Karpas-422 (cell line): ENCODE measurements at places on chromosomes 6 and 20.

GRCh38 chr6:68069921-68070710, 565.0 kb upstream of the ADGRB3 start:
- no peak for DNase-seq

GRCh38 chr20:24990810-24991252, 1.7 kb downstream of the APMAP start:
- DNase-seq: no peak

DNA sequence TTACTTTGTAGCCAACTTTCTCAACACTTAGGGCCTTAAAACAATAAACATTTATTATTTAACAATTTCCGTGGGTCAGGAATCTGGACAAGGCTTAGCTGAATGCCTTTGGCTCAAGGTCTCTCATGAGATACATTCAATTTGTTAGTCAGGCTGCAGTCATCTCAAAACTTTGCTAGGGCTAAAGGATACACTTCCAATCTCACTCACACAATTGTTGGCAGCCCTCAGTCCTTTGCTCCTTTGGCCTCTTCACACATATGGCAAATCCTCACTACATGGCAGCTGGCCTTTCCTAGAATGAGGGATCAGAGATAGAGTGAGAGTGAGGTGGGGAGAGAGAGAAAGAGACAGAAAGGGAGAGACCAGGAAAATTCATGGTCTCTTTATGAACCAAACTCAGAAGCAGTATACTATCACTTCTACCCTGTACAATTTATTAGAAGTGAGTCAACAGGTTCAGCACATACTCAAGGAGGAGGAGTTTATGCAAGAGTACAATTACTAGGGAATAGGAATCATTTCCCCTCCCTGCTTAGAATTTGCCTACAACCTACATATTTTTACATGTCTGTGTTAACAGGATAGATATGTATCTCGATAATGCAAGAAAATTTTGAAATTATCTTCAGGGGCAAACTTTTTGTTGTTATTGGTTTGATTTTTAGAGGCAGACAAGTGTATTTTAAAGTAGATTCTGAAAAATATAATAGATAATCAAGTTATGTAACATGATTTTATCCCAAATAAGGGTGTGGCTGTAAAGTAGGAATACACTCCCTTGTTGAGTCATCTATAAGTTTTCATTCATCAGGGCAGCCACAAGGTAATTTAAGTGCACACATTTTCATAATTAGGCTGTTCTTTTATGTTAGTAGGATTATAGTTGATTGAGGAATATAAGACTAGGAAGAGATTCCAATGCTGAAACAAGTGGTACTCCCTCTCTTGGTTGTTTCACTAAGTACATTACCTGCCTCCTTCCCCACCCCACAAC, 85.9 kb upstream of the HMGCLL1 start:
- DNase-seq: no peak

GRCh38 chr6:156391061-156391672, 386.0 kb upstream of the ARID1B start:
- no peak for DNase-seq

- DNase-seq: peak; percentile 52
These were observed 21.9 kb downstream of the SIRPD start for GRCh38 chr20:1535420-1536175.

- DNase-seq: peak; percentile 74
These were observed 644.2 kb upstream of the GJE1 start for GRCh38 chr6:141488488-141488887.

DNA sequence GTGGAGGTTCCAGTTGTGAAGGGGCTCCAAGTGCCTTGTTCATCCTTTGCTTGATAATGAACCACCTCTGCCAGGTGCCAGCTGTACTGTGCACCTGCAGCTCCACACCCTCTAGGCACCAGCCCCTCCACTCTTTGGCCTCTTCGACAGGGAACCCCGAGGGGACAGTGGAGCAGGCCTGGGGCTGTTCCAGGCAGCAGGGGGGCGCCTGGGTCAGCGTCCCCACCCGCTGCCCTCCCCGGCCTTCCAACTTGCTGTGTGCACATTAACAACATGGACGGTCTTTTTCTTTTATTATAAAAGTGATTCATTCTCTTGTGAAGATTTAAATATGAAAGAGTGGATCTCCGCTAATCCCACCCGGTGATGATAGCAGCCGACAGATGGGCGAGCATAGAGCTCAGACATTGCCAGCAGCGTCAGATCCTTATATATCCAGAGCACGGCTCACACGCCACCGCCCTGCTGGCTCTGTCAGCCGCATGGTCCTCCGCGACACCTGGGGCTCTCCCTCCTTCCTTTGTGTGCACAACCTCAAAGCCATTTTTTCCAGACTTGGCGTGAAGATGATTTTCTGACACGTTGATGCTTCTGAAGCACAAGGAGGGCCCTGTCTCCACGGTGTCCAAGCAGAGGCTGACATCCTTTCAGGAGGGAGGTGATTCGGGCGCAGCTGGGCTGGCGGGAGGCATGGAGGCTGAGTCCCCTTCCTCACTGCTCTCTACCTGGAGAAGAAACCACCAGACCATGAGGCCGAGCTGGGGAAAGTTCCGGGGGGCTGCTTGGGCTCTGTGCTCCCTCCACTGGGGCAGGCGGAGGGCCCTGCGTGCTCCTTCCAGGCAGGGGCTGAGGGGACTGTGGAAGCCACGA, 22.2 kb upstream of the MRGBP start:
- no peak for DNase-seq

DNA sequence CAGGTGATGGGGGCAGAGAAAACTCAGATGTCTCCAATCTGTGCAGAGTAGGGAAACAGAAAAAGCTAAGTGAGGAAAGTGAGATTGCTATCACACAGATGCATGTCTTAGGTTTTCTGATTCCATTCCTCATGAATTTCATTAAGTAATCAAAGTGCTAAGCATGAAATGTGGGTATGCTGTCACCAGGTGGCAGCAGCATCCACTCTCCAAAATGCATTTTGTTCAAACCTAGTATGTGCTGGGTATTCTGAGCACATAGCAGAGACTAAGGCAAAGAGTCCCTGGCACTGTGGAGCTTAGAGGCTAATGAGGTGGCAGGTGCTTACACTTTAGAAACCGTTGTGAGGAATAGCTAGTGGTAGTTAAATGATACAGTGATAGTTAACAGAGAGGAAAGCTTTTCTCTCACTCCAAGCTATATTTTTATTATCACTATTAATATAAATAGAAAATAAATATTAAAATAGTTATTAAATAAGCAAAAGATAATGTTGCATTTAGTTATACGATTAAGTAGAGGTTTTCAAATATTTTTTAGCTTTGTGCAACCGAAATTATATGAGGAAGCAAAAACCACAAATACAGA, 179.5 kb downstream of the CDH26 start:
- peak; percentile 71 for DNase-seq

- peak; percentile 81 for DNase-seq
These were observed 4.4 kb downstream of the GSS start for GRCh38 chr20:34951252-34951651.

DNA sequence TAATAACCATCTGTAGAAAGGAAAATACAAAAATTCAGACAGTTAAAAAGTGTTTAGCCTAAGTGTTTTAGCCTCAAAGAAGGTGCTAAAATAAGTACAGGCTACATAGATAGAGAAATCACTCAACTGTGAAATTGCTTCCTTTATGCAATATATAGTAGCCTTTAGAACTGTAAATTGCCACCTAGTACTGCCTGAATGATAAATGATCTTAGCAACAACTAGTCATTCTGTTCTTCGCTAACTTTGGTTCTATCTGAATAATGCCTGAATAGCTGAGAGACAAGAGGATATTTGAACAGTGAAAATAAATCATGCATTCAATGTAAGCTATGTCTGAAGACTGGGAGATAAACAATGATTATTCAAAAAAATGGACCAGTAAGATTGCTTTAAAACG, 603.3 kb upstream of the PTCHD4 start:
- DNase-seq: peak; percentile 52

DNA sequence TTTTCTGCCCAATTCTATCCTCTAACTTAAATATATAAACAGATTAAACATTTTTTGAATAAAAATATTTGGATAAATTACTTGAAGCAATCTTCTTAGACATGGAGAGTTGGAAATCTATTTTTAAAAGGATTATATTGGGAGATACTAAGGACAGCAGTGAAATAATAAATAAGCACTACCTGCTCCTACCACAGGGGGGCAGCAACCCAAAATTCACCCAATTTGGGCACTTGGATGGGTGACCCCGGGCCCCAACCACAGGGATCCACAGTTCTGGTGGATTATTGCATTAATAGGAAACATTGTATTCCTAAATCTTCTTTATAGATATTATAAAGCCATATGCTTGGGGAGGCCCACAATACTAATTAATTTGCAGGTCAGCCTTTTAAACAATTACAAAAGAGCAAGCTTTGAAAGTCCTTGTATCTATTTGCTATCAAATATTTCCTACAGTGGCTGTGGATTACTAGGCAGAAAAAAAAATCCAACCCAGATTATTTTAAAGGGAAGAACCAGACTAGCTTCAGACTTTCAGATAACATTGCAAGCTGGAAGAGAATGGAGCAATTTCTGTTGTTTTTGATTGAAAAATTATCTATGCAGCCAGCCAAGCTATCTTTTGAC, 66.4 kb upstream of the PDE10A start:
- DNase-seq: peak; percentile 70

GRCh38 chr6:53520320-53520928, 24.5 kb downstream of the GCLC start:
- DNase-seq: no peak

DNA sequence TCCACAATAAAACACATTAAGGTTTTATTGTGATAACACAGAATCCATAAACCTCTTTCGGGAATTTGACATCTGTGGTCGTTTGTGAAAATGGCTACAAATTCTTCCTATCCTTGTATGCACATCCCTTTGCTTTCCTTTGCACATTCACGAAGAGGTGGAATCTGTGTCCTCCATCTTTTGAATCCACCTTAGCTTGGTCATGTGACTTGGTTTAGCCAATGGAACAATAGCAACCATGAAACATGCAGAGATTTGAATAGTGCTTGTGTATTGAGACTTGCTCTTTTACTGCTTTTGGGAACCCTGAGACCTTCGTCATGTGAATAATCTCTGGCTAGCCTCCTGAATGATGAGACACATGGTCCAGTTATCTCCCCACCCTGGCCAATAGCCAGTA, 49.7 kb upstream of the NOP56 start:
- peak; percentile 69 for DNase-seq

GRCh38 chr6:150198532-150198931, 55.7 kb downstream of the PPP1R14C start:
- no peak for DNase-seq

DNA sequence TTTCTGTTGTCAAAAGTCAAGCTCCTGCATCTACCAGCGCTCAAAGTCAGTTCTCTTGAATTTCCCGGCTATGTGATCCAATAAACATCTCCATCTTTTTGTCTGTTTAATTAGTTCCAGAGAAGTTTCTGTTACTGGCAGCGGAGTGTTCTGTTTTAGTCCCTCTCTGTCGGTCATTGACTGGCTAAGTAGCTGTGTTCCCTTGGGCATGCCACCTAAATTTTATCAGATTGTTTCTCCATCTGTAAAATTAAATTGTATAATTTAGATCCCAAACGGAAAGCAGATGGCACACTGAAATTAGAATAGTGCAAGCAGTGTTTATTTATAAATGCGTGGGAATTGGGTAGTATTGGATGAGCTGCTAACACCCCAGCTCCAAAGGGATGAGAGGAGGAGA, 29.7 kb upstream of the PRL start:
- DNase-seq: no peak

GRCh38 chr6:68730291-68731054, 95.4 kb downstream of the ADGRB3 start:
- no peak for DNase-seq

DNA sequence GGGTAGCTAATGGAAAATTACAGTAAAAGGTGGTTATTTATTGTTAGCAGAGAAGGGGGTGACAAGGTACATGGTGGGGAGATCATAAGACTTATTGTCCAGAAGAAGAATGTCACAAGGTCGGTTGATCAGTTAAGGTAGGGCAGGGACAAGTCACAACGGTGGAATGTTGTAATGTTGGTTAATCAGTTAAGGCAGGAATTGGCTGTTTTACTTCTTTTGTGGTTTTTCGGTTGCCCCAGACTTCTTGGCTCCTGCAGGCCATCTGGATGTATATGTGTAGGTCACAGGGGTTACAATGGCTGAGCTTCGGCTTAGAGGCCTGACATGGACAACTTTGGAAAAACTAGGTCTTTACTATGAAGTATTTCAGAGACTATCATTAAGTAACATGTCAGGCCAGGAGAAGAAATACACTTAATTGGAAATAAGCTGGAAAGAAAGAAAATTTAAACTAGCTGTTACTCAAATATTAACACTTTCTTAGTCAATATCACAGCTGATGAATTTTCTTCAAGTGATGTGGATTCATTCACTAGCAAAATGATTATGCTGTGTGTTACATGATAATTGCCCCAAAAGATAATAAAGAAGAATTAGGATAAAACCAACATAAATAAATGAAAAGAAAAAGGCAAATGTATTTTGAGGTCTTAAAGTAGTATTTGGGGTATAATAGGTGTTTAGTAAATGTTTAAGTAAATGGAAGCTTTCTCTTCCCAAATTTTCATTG, 4.4 kb downstream of the AIG1 start:
- DNase-seq: no peak

DNA sequence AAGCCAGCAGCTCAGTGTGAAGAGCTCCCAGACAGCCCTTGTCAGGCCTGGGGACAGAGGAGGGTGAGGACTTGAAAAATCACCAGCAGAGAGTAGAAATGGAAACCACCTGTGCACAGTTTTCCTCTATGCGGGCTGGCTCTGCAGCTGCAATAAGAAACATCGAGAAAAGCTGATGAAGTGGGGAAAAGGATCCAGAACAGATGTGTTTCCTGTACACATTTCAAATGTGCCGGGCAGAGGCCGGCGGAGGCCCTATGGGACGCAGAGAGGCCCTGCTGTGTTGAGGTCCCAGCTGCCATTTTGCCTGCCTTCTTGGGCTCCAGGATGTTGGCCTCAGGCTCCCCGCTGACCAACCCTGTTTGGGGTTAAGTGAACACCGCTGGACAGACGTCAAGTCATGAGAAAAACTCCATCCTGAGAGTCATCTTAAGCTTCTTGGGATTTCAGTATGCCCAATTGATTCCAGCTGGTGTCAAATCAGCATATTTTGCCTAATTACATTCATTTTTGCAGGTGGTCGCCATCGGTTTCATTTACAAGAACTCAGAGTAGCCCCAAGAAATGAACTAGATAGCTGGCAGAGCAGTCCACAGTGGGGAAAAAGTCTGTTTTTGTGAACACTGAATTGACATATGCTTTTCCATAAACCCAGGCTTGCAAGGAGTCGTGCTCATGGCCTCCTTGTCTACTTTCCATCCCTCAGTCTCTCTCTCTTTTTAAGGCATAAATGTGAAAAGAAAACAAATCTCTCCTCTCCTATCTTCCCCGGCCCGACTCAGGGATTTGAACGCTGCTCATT, 150.4 kb upstream of the PHACTR3 start:
- no peak for DNase-seq
